ENCODE measurements at places on chromosomes 4 and X. TPM values are rescaled to one million over a fixed set of nuclear protein-coding genes. Genes with fewer than 3 reads are reported as not detected.

- H3K36me3 ChIP-seq, result no peaks in the 10 kb centered on the region
- no peak overlapping the region for H3K4me3 ChIP-seq
- no peak overlapping the region for H3K27ac ChIP-seq
- peaks cover 54% of the 10 kb centered on the region for H3K27me3 ChIP-seq
- DNase-seq, result no peak
- no peaks in the 10 kb centered on the region for H3K4me1 ChIP-seq
Observed at GRCh38 chr4:26009502-26009901, 95.5 kb downstream of the SMIM20 start.

- no peak overlapping the region for H3K27ac ChIP-seq
- peaks cover 24% of the 10 kb centered on the region for H3K27me3 ChIP-seq
- peaks cover 8% of the 10 kb centered on the region for H3K4me1 ChIP-seq
- no peaks in the 10 kb centered on the region for H3K36me3 ChIP-seq
Observed at GRCh38 chrX:74371425-74372222, 49.7 kb upstream of the SLC16A2 start.

DNA sequence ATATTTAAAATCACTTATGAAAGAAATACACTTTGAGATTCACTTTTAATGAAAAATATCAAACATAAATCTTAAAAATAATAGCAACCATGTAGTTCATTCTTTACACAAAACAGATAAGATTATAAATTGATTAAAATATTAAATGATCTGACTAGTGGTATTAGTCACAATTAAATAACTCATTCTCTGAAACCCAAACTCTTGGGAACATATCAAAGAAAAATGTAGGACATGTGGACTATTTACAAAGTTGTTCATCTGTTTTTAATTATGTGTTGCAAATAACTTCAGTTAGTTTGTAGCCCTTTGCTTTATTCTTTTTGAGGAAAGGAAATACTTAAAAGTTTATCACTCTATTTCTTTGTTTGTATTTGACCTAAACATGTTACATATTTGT, 9.5 kb upstream of the GUCY1A1 start:
- H3K27ac ChIP-seq, result no peak overlapping the region
- DNase-seq, result no peak
- H3K4me3 ChIP-seq, result no peak overlapping the region
- H3K27me3 ChIP-seq, result no peaks in the 10 kb centered on the region
- no peaks in the 10 kb centered on the region for H3K36me3 ChIP-seq

DNA sequence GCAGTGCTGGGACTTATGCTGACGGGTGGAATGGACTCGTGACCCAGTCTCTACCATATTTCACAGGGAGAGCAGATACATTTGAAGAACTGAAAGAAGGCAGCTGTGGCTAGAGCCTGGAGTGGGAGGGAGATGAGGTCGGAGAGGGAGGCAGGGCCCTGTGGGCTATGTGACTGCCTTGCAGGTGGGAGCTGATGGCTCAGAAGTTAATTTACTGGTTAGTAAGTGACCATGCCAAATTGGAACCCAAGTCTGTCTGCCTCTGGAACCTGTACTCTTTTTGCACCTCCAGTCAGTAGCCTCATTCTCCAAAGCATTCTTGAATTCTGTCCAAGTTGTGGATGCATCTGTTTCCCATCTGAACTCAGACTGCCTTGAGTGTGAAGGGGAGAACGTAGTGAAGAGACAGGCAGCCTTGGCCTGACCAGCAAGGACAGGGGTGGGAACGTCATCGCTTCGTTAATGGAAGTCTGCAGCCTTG, 92.3 kb downstream of the REPS2 start:
- no peak for DNase-seq
- H3K4me1 ChIP-seq, result peaks cover 43% of the 10 kb centered on the region
- H3K36me3 ChIP-seq, result no peaks in the 10 kb centered on the region
- no peak overlapping the region for H3K27ac ChIP-seq
- H3K27me3 ChIP-seq, result no peaks in the 10 kb centered on the region
- H3K4me3 ChIP-seq, result no peak overlapping the region

- no peak overlapping the region for H3K4me3 ChIP-seq
- no peaks in the 10 kb centered on the region for H3K4me1 ChIP-seq
- no peaks in the 10 kb centered on the region for H3K36me3 ChIP-seq
- H3K27ac ChIP-seq, result no peak overlapping the region
- DNase-seq, result no peak
Observed at GRCh38 chr4:134001057-134001456, 200.5 kb downstream of the PABPC4L start.

Gene CCSER1
- 7.1 TPM for total RNA-seq

Gene ZNF674
- 7.1 TPM for total RNA-seq

Gene KCNIP4
- total RNA-seq, result not detected

Gene ARX
- not detected for total RNA-seq

All from Calu3 (cell line).